ENCODE measurements at places on chromosomes 7 and 10.

DNA sequence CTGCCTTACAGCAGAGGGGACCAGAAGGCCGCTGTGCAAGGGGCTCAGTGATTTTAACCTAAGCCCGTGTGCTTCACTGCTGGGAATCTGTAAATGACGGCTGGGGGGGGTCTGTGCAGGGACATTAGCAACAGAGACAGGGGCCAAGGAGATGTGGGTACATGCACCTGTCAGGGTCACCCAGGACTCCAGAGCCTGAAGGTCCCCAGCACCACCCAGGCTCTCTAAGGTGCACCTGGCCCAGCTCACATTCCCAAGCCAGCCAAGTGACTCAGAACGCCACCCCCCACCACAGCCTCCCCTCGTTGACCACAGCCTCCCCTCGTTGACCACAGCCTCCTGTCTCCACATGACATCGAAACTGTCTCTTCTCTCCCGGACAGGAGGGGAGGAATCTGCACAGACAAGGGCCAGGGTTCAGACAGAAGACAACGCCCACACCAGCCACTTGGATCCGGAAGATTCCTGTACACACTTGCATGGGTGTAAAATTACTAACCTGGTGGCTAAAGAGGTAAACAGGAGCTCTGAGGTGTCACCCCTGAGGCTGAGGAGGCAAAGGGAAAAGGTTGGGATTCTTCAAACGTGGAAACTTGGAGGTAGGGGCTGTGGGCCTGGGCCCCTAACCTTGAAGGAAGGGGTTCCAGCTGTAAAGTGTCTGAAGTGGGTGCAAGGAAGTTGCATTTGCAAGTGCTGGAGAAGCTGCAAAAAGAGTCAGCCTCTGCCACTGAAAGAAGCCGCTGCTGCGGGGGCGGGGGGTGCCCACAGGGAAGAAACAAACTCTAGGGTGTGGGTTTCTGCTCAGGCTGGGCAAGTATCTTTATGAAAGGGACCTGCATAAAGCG is 27.0 kb downstream of the CALML3 start:
- no peak for DNase-seq

DNA sequence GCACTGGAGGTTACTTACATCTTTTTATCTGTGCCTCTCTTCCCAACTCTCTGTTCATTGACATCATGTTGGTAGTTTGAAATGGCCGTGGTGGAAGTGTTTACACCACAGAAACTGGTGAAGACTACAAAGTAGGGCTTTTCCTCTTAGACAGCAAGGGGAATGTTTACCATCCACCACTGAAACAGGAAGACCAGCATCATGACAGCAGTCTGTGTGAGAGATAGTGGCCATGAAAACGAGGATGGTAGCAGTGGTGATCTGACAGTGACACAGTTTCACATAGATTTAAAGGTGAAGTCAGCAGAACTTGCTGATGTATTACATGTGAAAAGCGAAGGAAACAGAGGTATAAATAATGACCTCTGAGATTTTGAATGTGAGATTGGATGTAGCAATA is 115.7 kb downstream of the CCDC71L start:
- DNase-seq: no peak

DNA sequence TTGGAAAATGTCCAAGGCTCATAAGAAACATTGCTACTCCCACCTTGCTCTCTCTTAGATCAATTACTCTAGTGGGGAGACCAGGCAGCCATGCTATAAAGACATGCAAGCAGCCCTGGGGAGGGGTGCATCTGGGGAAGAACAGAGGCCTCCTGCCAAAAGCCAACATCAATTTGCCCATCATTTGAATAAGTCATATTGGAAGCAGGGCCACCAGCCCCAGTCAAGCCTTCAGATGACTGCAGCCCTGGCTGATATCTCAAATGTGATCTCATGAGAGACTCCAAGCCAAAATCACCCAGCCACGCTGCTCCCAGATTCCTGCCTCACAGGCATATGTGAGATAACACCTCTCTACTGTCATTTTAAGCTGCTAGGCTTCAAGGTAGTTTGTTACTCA is 157.5 kb upstream of the PDE1C start:
- no peak for DNase-seq

DNA sequence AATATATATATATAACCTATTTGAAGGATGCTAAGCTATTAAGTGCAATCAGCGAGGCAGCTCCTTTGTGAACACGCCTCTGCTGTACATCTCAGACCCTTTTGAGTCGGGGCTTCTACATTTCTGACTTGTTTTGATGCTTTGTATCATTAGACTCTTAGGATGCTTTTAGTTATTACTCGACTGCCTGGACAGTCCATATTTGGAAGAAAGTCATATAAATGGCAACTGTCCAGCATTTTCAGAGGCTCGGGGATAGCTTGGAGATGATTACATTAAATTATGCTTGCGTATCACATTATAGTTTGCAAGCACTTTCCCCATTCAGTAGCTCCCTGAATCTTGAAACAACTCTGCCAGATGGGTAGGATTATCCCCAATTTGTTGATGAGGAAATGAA is 257.9 kb downstream of the PTEN start:
- no peak for DNase-seq

DNA sequence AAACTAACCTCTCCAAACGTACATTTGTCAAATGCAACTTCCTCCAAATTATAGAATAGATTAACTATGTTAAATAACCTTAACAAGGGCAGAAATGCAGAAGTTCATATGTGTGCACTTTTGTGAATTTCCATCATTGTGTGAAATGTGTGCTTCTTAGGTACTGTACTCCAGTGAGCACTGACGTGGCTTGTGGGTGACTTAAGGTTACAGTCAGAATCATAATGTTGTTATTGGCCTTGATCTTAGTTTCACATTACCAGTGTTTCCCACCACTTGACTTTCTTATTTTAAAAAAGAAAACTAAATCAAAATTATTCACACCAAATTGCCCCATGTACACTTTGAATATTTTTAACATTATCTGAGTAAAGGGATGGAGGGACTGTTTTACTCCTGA is 155.1 kb upstream of the FZD8 start:
- DNase-seq: no peak

GRCh38 chr7:41315764-41316163 is 387.1 kb downstream of the INHBA start:
- DNase-seq: no peak

DNA sequence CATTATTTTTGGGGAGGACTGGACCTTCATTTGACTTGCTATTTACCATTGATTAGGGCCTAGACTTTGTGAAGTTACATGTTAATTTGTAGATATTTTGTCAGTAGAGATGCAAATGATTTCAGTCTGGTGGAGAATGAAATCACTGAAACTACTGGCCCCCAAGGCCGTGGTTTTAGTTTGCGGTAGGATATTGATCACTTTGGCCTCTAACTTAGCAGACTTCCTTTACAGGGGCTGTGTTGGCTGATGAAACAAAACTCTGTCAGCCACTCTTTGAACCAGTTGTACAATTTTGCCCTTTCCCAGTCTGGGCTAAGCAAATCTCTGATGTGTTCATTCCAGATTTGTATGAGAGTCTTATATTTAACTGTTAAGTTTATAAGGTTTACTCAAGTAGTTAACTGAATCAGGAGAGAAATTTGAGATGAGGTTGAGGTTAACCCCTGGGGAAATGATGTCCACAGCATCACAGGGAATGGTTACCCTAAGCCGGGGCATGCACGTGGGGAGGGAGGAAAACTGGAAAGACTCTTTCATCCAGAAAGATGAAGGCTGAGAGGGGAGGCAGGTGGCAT is 105.7 kb upstream of the INSIG1 start:
- DNase-seq: no peak

GRCh38 chr7:116591202-116592040 is 66.6 kb downstream of the CAV1 start:
- no peak for DNase-seq

DNA sequence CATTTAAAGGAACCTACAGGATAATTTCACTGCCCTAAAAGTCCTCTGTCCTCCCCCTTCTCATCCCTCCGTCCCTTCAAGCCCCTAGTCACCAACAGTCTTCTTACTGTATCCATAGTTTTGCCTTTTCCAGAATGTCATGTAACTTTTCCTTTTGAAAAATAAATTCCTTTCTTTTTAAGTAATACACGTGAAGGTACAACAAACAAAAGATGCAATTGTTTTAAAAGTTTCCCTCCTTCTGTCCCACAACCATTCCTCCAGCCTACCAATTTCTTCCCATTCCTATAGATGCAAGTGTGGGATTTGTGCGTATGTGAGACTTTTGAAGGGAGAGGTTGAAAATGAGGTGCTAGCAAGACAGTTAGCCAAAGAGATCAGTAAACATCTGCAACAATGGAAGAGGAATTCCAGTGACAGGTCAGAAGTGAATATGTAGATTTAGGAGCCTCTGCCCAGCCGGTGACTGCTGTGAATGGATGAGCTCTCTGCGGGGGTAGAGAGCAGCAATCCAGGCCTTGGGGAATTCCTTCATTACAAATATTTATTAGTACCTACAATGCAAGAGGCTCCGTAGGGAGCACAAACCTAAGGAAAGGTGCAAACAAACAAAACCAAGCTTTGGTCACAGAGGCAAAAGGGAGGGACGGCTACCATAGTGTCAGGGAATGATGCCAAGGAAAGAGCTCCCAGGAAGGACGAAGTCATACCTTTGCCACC is 243.6 kb downstream of the SKIDA1 start:
- DNase-seq: no peak

DNA sequence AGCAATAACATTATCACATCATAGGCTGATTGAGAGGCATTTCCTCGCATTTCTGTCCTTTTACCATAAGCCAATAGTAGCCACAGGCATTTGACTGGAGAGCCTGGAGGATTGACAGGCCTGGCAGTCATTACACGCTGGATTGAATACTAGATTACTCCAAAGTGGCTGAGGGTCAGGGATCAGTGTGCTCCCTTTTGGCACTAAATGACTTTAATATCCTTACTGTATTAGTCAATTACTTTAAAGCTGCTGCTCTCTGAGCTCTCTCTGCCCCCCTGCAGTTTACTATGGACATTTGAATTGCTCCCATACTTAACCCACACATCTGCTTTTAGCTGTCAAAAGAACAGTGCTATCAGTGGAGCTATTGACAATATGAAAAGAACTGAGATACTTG is 302.0 kb downstream of the TFEC start:
- DNase-seq: peak; percentile 46

- no peak for DNase-seq
Observed at GRCh38 chr10:62384057-62384446, 9.9 kb downstream of the ZNF365 start.

DNA sequence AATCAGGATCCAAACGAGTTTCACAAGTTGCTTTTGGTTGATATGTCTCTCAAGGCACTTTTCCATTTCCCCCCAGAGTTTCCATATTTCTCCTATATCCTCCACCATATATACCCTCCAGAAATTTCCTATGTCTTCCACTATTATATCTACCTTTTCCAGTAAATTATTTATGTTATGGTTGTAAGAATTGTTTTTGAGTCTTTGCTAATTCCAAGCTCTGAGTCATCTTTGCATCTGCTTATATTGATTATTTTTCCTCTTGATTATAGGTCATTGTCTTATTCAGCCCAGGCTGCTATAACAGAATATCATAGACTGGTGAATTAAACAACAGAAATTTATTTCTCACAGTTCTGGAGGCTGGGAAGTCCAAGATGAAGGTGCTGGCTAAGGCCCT is 12.7 kb downstream of the TACC2 start:
- no peak for DNase-seq

- DNase-seq: no peak
Observed at GRCh38 chr7:112985377-112985987, 101.1 kb downstream of the GPR85 start.

DNA sequence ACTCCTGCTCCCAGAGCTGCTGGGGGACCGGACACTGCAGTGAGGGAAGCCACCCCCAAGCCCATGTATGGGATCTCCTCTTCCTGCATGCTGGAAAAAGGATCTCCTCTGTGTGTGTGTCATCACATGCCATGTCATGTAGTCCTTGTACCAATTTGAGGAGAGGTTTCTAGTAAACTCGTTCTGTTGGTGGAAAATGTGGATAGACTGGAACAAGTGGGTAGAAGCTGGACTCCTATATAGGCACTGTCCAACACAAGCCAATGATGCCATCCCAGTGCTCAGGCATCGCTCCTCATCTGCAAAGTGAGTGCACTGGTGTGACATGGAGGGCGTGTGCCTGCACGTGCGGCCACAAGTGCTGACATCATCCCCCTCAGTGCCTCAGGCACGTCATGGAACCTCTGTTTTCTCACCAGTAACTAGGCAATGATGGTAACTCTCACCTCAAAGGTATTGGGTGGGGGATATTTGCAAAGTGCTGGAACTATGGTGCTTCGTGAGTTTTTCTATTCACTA is 19.3 kb downstream of the MYO1G start:
- no peak for DNase-seq

Data from NCI-H1417 treated with DMSO at 0.1 percent for 48 hours (cell line).